NCI-H1105 (cell line): ENCODE measurements at places on chromosomes 7 and 10.
A peak's percentile ranks its signal among the peaks of the same experiment; 100 is the strongest.

DNA sequence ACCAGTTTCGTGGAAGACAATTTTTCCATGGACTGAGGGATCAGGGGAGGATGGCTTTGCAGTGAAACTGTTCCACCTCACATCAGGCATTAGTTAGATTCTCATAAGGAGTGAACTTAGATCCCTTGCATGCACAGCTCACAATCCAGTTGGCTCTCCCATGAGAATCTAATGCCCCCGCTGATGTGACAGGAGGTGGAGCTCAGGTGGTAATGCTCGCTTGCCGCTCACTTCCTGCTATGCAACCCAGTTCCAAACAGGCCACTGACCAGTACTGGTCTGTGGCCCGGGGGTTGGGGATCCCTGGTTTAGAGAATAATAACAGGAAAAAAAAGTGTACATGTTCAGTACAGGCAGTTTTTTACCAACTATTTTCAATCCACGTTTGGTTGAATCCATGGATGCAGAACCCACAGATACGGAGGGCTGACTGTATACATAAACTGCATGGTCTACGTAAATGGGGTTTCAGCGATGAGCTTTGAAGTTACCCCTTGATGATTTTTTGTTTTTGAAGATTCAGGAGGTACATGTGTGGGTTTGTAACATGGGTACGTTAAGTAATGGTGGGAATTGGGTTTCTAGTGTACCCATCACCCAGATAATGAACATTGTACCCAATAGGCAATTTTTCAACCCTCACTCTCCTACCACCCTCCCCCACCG lies 24.5 kb downstream of the OGDH start:
- DNase-seq = no peak

DNA sequence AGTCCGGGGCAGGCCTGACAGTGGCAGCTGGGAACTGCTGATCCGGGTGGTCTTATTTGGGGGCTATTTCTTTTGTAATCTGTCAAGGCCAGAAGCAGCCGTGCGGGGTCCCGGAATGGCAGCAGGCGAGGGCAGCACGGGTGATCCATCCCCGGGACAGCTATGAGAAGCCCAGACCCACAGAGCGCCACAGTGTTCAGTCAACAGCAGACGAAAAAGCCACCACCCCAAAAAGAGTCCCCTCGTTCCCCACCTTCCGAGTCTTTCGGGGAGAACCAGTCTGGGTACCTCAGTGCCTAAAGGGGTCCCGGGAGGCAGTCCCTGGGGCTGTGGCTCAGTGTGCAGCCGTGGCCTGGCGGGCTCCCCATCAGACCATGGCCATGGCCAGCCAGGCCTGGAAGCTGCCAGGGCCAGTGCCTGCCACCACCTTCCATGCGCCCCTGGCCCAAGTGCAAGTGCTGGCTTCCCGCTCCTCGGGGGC lies 125.1 kb upstream of the KCTD7 start:
- no peak for DNase-seq

GRCh38 chr10:1327759-1328158 lies 271.6 kb downstream of the WDR37 start:
- no peak for DNase-seq

DNA sequence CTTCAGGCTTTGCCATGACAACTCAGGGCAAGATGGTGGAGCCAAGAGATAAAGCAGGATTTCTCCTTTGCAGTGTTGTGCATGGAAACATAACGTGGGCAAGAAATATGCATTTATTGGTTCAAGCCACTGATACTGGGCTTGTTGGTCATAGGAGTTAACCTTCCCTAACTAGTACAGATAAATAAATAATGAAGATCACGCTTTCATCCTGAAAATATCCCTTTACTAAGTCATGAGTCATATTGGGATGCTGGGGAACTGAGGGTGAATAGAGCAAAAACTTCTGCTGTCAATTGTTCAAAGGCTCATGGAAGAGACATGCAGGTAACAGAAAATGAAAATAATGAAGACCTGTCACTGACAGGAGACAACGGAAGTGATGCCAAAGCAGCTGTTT lies 55.5 kb downstream of the TES start:
- DNase-seq = no peak

- peak; percentile 32 for DNase-seq
These were observed 178.3 kb downstream of the PRKCQ start for GRCh38 chr10:6401558-6402348.

GRCh38 chr7:126700807-126701604 lies 551.7 kb downstream of the GRM8 start:
- DNase-seq = no peak

DNA sequence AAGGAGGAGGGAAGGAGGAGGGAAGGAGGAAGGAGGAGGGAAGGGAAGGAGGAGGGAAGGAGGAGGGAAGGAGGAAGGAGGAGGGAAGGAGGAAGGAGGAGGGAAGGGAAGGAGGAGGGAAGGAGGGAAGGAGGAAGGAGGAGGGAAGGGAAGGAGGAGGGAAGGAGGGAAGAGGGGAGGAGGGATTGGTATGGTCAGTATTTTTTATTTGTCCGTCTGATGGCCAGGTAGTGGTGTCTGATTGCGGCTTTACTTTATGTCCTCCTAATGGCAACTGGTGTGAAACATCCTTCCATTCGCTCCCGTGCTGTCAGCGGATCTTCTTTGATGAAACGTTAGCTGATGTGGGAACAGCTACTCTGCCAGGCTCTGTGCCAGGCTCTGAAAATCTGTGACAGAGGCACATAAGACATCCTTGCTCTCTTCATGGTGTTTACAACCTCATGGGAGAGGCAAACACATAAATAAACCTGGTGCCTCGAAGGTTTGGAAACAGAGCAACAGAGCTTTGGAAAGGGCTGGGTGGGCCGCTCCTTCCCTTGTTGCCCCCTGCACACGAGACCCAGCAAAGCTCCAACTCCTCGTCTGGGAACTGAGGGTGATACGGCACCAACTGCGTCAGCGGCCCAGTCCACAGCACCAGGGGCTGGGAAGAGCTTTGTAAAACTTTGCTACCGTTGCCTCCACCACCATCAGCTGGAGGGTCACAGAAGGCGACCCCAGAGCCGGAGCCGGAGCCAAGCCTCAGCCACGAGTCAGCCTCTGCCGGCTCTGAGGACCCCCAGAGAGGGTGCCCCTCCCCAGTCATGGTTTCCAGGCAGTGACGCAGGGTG lies 40.3 kb downstream of the PDGFA start:
- no peak for DNase-seq

- DNase-seq = peak; percentile 68
These were observed 81.8 kb upstream of the FAM204A start for GRCh38 chr10:118423800-118424442.

DNA sequence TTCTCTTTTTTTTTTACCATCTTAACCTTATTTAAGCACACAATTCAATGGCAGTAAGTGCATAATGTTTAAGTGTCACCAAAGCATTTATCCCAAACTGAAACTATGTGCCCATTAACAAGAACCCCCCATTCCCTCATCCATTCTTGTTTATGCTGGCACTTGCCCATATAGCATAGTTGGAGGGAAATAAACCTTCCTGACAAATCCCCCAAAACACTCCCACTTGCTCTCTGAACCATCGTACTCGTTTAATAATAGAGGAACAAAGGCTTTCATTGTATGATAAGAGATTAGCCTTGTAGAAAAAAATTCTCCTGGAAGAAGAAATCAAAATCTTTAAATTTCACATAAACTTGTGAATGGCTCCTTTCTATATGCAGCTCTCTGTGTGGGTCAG lies 26.4 kb upstream of the KCNMA1 start:
- DNase-seq = no peak

GRCh38 chr10:114482480-114483304 lies 78.4 kb upstream of the AFAP1L2 start:
- DNase-seq = no peak

GRCh38 chr10:58756130-58756719 lies 243.6 kb downstream of the BICC1 start:
- no peak for DNase-seq

- DNase-seq = peak; percentile 38
These were observed 13.2 kb upstream of the FRMPD2 start for GRCh38 chr10:48287417-48288391.

DNA sequence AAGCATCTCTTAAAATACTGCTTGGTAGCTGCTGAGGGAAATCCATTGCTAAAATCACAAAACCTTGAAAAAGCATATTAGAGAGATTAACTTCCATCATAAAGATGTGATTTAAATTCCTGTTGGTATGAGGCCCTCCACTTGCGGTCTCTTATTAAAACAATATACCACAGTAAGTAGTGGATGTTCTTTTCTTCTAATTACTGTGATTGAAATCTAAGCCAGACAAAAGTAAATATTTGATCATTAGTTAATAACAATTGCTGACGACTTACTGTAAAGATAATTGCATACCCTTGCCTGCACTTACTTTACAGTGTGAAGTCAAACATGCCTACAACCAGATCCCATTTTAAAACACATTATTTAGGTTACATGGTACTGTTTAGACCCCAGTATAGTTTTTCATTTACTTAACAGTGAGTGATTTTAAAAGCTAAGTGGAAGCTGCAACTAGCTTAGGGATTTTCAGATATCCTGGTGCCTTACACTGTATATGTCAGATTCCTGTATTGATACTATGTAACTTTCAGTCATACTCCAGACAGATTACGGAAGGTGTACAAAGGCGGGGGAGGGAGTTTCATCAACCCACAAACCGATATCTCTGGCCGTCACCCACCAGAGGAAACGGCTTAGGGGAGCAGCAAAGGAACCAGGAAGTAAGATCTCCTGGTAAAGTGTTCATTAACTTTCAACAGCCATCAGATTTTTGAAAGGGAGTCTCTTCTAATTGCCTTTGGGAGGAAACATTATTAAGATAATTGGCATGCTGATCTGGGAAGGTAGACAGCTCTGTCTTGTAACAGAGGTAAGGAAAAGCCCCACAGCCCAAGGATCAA lies 986 bp downstream of the NRP1 start:
- no peak for DNase-seq

DNA sequence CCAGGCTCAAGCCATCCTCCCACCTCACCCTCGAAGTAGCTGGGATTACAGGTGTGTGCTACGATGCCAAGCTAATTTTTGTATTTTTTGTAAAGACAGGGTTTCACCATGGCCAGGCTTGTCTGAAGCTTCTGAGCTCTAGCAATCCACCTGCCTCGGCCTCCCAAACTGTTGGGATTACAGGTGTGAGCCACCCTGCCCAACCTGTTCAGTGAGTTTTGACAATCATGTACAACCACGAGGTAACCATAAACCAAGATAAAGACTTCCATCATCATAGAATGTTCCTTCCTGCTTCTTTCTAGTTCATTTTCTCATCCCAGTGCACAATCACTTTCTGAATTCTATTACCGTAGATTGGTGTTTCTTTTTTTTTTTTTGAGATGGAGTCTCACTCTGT lies 30.5 kb upstream of the MKRN1 start:
- no peak for DNase-seq

DNA sequence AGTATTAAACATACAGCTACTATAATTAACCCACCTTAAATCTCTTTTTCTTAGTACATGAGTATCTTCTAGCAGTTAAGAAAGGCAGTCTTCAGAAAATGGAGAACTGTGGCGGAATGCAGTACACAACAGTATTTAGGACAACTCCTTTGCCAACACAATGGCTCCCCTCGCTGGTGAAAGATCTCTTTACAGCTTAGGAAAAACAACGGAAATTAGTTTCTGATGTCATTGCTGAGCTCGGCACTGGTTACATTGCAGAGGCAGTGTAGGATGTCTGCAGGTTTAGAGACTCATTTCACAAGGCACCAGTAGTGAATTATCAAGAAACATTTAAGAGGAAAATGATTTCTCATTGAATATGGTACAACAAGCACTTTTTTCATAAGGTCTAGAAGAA lies 43.4 kb downstream of the GLRX3 start:
- DNase-seq = peak; percentile 12

- no peak for DNase-seq
These were observed 421.7 kb downstream of the ATRNL1 start for GRCh38 chr10:115514895-115515294.

GRCh38 chr10:15795036-15795792 lies 65.1 kb downstream of the MINDY3 start:
- DNase-seq = no peak

DNA sequence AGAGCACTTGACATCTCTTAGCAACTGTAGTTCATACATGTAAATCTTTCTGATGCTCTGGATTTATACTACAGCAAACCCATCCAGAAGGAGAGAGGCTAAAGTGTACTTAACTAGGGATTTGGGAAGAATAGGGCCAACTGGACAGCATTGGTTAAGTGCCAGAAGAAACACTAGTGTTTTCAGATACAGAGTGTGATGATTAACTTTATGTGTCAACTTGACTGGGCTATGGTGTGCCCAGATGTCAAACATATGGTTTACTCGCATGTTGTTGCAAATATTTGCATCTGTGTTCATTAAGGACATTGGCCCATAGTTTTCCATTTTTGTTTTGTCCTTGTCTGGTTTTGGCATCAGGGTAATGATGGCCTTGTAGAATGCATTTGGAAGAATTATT lies 384.7 kb upstream of the KCND2 start:
- no peak for DNase-seq

DNA sequence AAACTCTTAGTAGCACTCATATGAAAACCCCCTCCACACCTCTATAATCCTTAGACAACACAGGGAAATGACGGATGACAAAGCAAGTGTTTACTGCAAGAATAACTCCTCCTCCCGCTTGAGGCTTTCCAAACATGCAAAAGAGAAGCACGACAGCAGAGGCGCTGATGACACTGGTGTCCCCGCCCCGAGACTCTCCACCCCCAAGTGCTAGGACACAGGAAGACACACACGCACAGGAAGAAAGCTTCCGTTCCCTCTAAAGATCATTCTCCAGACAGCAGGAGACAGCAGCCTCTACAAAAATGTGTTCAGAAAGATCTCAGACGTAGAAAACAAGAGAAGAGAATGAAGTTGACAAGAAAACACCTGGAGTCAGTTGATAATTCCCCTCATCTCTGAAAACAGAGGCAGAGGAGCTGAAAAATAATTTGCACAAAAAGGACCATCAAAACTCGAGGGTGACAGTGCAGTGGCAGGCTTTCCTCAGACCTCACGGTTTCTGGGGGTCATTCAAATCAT lies 90.2 kb downstream of the DLG5 start:
- no peak for DNase-seq

DNA sequence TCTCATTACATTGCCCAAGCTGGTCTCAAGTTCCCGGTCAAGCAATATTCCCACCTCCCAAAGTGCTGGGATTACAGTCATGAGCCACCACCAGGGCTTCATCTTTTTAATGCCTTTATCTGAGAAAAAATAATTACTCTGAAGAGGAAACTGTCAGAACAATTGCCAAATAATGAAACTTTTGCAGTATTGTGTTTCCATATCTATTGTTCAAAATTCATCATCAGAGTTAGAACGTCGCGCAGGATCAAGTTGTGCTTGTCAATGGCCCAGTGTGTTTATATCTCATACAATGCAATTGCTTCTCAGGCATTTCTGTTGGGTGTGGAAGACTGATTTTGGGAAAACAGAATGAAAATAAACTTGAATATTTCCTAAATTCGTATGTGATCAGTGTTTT lies 143.1 kb downstream of the ARID5B start:
- no peak for DNase-seq
